ENCODE measurements at places on chromosomes 2 and 18.

- no peak for DNase-seq
Measured at GRCh38 chr18:28074076-28074475, 102.9 kb downstream of the CDH2 start.

DNA sequence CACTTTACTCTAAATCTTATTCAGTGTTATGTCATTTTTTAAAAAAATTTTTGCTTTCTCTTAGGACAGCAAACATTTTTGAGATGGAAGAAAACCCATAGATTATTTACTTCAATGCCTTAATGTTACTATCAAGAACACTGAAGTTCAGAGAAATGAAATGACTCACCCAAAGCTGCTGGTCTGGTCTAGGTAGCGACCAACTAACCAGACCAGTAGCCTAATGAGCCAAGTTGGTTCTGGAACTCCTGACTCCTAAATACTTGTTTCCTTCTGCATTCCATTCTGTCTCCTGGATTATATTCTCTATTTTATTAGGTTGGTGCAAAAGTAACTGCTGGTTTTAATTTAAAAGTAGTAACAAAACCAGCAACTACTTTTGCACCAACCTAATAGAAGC is 35.4 kb downstream of the SLC8A1 start:
- DNase-seq = peak; percentile 54

DNA sequence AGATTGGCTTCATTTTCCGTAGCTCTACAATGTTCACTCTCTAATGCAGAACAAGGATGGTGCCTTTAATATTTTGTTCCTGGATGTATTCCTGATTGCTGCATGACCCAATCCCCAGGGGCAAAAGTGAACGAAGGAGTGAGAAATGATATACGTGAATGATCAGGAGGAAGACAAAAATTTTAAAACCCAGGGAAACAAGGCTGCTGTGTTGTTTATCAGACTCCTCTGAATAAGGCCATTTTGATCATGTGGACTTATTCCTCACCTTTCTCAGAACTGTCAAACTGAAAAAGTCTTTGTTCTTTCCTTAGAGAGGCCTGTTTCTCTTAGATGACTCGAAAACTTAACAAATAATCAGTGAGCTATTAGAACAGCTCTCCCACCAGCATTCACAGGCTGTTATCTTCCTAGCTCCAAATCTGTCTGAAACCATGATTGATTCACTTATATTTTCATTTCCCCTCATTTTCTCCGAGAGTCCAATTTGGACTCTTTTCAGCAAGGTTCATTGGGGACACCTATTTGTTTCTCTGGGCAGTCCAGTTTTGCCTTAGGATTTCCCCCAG is 29.5 kb upstream of the COX7A2L start:
- DNase-seq = no peak

GRCh38 chr2:20400306-20400705 is 46.6 kb upstream of the RHOB start:
- no peak for DNase-seq

- DNase-seq = no peak
Measured at GRCh38 chr2:32922501-32922900, 24.3 kb upstream of the LTBP1 start.

- peak; percentile 70 for DNase-seq
Measured at GRCh38 chr2:56587456-56587855, 403.7 kb downstream of the CCDC85A start.
